ENCODE measurements at places on chromosomes 3 and 15.

DNA sequence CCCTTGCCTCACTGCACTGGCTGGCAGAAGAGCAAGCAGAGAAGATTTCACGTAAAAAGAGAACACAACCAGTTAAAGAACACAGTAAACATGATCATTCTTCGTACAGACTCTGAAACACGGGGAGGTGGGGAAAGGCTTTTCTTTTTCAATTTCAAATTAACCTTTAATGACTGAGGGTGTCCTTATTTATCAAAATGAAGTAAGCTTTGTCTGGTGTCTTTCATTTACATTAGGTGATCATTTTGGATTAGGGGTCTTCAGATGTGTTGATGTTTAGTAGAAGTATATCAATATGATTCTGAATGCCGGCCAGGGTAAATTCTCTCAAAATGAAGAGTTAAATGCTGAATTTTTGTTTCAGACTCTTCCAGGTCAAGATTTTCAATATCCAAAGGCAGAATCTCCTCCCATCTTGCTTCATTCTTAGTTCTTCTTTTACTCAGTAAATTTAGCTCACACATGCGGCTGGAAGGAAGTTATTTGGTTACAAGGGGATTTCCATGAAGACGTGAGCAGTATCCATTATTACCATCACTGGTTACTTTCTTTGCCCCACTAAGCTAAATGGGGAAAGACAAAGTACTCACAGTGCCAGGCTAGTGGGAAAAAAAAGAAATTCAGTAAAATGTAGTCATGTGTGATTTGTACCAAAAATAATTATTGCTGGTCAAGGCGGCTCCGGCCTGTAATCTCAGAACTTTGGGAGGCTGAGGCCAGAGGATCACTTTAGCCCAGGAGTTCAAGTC lies 272.2 kb upstream of the NR2F2 start:
- DNase-seq = no peak

DNA sequence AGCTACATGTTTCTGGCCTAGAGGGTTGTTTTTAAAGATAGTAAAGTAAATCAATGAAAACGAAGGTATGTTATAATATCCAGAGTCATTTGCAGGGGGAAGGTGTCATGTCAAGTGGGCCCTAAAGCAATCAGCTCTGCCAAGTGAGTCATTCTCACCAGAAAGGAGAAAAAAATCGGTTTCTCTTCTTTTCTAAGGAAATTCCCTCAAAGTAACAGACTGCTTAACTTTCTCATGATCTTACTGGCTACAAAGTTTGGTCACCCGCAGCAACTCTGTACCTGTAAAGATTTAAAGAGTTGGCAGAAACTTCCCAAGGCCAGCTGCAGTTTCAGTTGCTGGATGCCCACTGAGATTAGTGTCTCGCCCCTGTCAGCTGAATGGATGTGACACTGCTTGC lies 5.5 kb upstream of the FSIP1 start:
- DNase-seq = no peak

DNA sequence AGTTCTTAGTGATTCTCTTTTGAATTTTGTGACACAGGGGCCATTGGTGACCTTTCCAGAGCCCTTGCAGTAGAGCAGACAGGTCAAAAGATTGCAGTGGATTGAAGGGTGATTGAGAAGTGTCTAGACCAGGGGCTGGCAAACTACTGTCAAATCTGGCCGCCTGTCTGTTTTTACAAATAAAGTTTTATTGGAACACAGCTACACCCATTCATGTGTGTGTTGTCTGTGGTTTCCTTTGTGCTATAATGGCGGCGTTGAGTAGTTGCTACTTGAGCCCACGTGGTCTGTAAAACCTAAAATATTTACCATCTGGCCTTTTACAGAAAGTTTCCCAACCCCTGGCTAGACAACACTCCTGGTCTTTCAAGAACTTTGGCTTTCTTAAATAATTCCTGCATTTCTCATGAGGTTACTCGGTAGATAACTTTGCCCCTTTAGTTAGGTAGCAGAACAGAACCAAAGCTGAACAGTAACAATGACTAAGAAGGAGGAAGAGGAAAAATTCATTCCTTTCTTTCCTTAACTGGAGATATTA lies 265.1 kb upstream of the NR2E3 start:
- DNase-seq = no peak

DNA sequence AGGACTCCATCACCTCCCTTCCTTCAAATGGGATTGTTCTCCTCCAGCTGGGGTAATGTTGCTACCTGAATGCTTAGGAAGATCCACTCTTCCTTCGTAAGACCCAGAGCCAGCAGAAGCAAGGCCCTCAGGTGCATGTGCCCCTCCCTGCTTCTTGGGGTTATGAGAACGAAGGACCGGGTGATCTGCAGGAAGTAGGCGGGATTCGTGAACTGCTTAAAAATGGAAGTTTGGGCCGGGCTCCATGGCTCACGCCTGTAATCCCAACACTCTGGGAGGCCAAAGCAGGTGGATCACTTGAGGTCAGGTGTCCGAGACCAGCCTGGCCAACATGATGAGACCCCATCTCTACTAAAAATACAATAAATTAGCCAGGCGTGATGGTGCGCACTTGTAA lies 8.0 kb downstream of the TLR9 start:
- no peak for DNase-seq

DNA sequence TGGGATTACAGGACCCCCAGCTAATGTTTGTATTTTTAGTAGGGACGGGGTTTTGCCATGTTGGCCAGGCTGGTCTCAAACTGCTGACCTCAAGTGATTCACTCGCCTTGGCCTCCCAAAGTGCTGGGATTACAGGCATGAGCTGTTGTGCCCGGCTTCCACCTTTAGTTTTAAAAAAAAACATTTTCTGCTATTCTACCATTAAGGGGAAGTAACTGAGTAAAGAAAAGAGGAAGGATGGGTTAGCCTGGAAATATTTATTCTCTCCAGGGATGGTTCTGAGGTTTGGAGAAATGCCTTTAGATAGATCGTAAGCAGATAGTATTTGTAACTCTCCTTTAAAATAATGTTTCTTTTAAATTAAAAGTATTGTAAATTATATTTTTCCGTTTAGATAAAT lies 3.1 kb downstream of the AP4E1 start:
- no peak for DNase-seq

DNA sequence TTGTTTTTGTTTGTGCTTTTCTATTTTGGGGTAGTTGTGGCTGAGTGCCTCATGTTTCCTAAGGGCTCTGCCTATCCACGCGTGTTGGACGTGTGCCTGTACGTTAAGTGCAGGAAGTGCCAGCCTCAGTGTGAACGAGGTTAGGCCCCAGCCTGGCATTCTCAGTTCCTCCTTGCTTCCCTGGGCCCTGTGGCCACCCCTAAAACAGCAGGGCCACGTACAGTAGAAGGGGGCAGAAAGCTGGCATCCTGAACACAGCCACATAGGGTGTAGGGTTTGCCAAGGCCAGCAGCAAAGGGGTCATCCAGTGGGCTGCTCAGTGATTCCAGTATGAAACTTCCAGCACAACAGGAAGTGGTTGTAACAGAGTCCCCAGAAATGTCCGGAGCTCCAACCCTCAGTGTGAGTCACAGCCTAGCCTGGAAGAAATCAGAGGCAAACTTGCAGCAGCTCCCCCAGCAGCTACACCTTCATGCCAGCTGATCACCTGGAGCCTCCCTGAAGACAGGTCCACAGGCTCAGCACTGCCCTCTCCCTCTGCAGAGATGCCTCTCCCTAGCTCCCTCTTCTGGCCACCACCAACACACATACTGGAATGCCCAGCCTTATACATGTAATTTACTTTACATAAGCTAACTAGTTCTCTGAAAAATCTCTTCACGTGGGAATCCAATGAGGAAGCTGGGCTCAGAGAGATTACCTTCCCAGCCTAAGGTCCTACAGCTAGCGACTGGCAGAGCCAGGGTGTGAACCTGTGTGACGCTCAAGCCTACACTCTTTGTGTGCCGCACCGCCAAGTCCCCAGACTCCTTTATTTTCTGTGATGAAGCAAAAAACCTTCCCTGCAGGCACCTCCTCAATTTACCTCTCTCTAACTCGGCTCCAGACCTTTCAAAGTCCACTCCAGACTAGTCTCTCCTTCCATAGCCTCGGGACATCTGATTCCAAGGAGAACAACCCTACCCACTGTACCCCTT lies 26.6 kb downstream of the ILDR1 start:
- DNase-seq = peak; percentile 77

DNA sequence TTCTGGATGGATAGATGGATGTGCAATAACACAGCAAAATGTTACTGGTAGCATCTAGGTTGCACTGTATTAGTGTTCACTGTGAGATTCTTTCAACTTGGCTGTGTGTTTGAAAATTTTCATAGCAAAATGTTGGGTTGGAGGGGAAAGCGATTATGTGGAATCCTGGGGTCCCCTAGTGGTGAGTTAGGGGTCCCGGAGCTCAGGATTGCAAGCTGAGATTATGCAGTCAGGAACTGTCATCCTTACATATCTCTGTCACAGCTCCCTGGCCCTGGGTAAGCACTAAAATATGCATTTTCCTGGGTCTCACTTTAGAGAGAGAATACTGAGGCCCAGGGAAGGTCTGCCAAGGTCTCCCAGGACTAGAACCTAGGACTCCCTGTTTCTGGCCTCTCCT lies 77.2 kb downstream of the CEMIP start:
- DNase-seq = no peak

GRCh38 chr3:114299421-114299820 lies 5.6 kb downstream of the TIGIT start:
- no peak for DNase-seq

GRCh38 chr3:139122612-139123011 lies 77.9 kb upstream of the PRR23C start:
- DNase-seq = peak; percentile 16

DNA sequence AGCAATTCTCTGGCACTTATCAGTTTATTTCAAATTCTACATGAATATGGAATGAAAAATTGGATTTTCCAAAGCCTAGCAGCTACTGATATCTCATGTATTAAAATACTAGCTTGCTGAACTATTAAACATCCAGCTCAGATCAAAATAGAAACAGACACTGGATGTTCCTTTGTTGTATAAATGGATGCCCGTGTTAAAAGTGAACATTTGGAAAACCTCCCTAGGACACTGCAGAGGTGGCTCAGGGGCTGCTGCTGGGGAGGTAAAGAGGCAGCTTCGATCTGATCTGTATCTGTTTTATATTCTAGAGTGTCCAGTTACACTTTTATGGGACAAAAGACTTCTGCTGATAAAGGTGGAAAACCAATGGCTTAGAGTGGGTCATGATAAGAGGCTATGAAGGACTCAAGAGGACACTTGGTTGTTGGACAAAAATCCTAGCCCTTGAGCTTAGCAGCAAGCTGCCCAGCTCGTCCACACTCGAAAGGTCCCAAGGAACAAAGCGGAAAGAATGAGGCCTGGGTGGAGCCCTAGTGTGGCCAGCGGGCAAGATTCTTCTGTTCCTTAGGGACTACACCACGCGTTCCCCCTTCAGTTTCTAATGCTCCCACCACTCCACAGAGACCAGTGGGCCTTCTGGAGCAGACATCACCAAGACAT lies 9.9 kb downstream of the MESD start:
- DNase-seq = no peak

DNA sequence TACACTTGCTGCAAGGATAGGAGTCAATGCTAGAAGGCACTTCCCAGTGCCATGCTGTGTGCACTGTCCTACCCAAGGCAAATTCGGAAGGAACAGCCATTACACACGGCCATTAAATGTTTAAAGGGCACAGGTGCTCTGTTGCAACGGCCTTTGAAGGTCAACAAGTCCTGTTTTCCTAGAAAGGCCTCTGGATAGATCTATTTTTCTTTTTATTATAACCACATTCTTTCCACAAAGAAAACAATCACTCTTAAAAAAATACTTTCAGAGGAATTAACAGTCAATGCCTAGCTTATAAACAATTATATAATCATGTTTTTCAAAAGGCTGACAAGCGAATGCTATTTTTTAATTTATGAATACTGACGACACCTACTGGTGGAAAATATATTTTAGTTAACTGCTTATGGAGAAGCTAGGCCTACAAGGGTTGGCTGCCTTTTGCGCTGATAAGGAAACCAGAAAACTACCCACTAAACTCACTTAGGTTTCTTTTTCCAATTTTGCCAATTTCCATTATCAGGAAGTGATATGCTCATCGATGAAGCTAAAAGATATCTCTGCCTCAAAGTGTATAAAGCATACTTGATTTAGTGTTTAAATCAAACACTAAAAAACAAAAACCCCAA lies 2.4 kb downstream of the ARHGEF3 start:
- DNase-seq = no peak

- no peak for DNase-seq
Observed at GRCh38 chr3:66671291-66671690, 170.5 kb upstream of the LRIG1 start.

- no peak for DNase-seq
Observed at GRCh38 chr3:82093641-82094040, 332.2 kb upstream of the GBE1 start.

- DNase-seq = no peak
Observed at GRCh38 chr15:74482661-74483060, 21.7 kb upstream of the UBL7 start.

DNA sequence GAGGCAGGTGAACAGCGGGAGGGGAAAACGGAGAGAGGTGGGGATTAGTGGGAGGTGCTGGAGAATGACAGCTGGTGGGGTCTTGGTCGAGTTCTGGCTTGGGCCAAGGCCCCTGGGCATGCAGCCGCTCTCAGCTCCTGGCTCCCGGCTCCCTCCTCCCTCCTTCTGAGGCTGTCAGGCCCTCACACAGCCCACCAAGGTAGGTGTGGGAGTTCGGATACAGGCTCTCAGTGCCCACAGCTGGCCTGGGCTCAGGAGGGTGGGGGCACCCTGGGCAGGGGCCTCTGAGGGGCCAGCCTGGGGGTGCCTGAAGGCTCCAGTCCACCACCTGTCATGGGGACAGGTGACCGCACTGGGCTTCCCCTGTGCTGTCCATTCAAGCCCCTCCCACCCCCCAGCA lies 39.9 kb downstream of the PLXNA1 start:
- no peak for DNase-seq

GRCh38 chr3:108486338-108486737 lies 24.1 kb downstream of the MYH15 start:
- no peak for DNase-seq

GRCh38 chr15:98855815-98856531 lies 151.6 kb downstream of the PGPEP1L start:
- no peak for DNase-seq

- no peak for DNase-seq
Observed at GRCh38 chr3:107791450-107791849, 268.7 kb downstream of the BBX start.

- DNase-seq = no peak
Observed at GRCh38 chr3:3618623-3619022, 180.6 kb upstream of the LRRN1 start.
